ENCODE measurements at places on chromosomes 2 and 18. TPM values are rescaled to one million over a fixed set of nuclear protein-coding genes. Genes with fewer than 3 reads are reported as not detected.

SCN9A gene
- 9.9 TPM for total RNA-seq

ASPRV1 gene
- 0.33 TPM for total RNA-seq

IL36G gene
- total RNA-seq, result not detected

- no peak for DNase-seq
Observed at GRCh38 chr2:37711308-37711731, 39.9 kb upstream of the CDC42EP3 start.

GRCh38 chr18:8478166-8478967 lies 130.9 kb upstream of the RAB12 start:
- peak; percentile 57 for DNase-seq

- peak; percentile 41 for DNase-seq
Observed at GRCh38 chr2:28681158-28681571, 70.5 kb upstream of the PPP1CB start.

GRCh38 chr2:17581831-17582230 lies 41.3 kb downstream of the VSNL1 start:
- DNase-seq, result no peak

- DNase-seq, result no peak
Observed at GRCh38 chr18:35680139-35680551, 98.6 kb downstream of the GALNT1 start.
